ENCODE measurements at places on chromosomes 5 and 9.

- DNase-seq = no peak
Measured at GRCh38 chr5:111254613-111255012, 30.4 kb downstream of the CAMK4 start.

DNA sequence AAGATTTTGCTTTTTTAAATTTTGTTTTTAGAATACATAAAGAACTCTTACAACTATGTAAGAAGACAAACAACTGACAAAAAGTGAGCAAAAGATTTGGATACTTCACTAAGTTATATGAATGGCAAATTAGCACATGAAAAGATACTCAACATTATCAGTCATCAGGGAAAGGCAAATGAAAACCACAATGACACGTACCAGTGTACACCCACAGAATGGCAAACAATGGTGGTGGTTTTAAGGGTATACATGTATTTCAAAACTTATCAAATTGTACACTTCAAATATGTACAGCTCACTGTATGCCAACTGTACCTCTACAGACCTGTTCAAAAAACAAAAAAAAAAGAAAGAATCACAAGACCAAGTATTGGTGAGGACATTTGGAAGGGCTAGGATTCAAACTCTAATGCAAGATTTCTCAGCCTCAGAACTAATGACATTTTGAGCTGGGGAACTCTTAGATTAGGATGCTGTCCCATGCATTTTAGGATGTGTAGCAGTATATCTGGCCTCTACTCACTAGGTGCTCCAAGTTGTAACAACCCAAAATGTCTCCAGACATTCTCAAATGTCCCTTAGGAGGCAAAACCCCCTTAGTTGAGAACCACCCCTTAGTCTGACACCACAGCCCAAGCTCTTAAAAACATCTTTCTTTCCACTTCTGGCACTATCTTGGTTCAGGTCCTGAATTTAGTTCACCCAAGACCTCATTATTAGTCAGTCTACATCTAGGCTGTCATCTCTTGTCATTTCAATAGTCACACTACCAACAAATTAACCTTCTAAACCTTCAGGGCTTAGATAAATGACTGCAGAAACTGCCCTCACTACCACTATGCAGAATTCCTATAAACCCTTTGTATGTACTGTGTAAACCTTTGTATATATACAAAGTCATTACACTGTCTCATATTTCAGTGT, 9.7 kb downstream of the SCAI start:
- no peak for DNase-seq

DNA sequence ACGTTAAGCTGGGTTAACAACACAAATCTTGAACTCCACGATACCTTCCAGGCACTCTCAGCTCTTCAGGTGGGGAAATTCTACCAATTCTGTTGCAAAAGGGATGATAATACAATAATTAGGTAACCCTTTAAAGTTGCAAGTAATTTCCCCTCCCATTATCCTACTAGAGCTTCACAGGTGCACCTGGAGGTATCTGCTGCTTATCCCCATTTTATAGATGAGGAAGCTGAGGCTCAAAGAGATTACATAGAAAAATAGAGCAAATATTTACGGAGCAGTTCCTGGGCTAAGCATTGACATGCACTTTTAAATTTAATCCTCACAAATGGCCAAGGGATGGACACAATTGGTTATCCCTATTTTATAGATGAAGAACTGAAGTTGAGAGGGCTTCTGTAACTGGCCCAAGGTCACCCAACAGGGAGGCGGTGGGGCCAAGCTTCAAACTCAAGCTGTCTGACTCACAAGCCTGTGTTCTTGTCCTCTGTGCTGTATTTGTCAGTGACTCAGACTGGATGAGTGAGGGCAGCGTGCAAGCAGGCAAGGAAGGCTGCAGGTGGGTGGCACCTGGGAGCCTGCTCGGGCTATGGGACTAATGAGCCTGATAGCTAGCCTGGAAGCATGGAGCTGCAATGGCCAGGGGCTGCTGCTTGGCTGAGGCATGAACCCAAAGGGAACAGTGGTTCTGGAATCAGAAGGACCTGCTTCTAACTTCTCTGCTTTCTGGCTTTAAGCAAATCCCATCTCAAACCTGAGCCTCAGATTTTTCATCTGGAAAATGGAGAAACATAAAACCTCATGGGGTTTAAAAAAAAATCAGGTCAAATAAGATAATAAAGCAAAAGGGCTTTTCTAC, 105.5 kb downstream of the PDE6A start:
- no peak for DNase-seq

GRCh38 chr5:14628346-14628745, 36.2 kb upstream of the OTULIN start:
- no peak for DNase-seq

DNA sequence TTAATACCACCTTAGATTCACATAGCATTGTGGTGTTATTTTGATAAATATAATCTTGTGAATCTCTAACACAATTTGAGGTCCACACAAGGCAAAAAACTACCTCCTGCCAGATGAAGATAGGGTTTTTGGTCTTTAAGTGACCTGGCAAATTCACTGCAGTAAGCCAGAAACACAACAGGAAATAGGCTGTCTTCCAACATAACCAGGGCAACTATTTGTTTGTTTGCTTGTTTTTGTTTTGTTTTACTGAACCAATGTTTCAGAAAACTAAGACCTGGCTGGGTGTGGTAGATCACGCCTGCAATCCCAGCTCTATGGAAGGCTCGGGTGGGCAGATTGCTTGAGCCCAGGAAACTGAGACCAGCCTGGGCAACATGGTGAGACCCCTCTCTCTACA, 95.5 kb downstream of the USP20 start:
- no peak for DNase-seq

DNA sequence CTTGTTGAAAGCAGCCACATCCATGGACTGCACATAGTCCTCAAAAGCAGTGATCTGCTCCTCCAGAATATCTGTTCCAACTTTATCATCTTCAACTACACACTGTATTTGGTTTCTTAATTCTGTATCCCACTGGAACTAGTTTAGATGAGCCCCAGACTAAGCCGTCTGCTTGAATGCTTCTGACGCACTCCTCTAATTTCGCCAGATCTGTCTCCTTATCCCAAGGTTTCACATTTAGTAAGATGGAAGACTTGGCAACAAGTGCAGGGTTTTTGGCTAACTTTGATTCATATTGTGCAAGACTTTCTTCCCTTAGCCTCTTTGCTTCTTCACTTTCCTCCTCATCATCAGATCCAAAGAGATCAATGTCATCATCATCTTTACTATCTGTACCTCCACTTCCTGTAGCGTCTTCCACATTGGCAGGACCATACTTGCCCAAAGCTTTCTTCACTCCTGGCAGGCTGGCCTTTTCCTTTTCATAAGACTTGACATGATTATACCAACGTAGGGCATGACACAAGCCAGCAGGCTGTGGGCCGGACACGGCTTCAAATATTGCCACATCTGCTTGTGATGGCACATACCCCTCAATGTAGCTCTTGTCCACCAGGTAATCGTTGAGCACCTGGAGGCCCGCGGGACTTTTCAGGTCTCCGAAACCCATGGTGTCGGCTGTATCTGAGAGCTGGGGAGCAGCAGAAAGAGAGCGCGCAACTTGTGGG, 56.2 kb upstream of the PIK3R1 start:
- DNase-seq = no peak

GRCh38 chr5:171669571-171669970, 116.0 kb upstream of the SMIM23 start:
- DNase-seq = no peak

DNA sequence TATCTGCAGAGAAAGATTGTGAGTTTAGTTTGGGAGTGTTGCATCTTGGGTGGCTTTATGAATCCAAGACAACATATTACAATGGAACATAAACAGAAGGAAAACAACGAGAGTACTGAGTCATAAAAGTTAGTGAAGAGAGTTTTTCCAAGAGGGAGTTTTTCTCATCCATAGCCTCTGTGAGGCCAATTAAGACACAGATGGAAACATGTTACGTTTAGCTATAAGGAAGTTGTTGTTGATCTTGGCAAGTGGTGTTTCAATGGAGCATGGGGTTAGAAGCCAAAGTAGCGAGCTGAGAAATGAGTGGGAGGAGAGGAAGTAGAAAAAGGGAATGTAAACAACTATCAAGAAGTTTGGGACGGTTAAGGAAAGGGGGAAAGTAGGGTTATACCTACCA, 53.3 kb upstream of the SPATA31D4 start:
- no peak for DNase-seq

GRCh38 chr9:8823131-8823895, 1023.7 kb upstream of the DMAC1 start:
- DNase-seq = no peak

- no peak for DNase-seq
Measured at GRCh38 chr9:87395804-87396479, 101.7 kb upstream of the DAPK1 start.

DNA sequence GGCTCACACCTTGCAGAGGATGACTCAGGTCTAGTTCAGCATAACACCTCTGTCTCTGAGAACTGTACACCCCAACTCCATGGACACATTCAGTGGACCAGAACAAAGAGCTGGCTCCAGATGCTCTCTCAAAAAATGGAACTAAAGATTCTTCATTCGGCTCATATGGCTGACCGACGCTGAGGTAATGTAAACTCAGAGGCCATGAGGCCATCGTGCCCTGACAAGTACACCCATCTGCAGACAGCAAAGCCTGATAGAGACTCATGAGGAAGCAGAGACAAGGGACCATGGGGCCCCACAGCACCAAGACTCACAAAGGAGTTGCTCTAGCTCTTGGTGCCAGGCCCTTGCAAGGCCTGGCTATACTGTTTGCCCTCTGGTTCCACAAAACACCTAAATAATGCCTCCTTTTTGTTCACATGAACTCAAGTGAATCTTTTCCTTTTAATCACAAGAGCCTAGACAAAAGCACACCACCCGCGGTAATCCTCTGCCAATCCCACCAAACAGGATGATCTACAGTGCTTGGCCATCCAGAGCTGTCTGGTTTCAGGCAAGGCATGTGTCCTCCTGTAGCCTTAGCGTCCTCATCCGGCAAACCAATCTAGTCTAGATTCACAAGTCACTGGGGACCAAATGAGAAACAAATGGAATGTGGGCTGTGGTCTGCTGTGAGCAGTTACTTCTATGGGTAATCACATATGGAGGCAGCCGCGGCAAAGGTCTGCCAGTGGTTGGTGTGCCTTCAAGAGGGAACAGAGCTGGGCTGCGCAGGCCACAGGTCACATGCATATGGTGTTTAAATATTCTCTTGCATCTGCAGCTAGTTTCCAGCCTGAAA, 22.7 kb downstream of the MED27 start:
- DNase-seq = no peak

GRCh38 chr9:127712867-127713266, 2.6 kb downstream of the PTRH1 start:
- DNase-seq = no peak

DNA sequence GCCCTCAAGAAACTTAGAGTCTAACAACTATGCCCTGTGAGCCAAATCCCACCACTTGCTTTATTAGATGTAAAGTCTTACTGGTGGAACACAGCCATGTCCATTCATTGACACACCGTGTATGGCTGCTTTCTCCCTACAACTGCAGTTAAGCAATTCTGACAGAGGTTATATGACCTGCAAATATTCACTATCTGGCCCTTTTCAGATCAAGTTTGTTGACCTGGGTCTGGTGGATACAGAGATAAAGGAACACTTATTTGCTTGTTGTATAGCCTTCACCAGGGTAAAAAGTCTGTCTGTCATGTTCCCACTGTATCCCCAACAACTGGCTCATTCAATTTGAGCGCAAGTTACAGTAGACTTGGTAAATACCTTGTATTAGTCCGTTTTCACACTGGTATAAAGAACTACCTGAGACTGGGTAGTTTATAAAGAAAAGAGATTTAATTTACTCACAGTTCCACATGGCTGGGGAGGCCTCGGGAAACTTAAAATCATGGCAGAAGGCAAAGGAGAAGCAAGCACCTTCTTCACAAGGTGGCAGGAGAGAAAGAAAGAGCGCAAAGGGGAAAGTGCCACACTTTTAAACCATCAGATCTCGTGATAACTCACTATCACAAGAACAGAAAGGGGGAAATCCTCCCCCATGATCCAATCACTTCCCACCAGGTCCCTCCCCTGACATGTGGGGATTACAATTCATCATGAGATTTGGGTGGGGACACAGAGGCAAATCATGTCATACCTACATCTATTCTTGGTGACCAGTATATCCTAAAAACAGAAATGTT, 27.9 kb downstream of the DEPDC1B start:
- no peak for DNase-seq

DNA sequence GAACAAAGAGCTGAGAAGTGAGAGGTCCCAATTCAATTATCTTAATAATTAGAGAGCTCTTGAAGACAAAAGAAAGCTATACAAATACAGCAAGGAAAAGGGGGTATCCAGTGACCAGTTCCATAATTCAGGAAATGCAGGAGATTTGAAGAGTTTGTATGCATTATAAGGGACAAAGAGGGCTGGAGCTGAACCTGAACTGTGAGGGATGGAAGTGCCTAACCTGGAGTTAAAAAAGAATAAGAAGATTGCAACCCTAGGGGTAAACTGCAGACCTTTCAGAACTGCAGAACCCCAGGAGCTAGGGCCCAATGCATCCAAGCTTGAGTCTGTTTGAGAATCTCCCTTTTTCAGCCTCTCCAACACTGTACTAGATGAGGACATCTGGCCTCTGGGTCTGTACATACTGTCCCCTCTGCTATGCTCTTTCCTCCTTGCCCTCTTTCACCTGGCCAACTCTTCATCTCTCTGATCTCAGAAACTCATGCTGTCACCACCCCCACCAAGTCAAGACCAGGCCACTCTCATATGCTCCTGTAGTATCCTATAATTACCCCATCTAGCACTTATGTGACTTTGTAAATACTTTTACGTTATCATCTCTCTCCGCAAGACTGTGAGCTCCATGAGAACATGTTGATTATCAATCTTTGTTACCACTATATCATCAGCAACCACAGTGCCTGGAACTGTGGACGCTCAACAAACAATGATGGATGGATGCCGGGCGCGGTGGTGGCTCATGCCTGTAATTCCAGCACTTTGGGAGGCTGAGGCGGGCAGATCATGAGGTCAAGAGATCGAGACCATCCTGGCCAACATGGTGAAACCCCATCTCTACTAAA, 6.6 kb upstream of the PRKACG start:
- no peak for DNase-seq

All from activated CD8-positive, alpha-beta memory T cell treated with anti-CD3 and anti-CD28 coated beads for 1 hour (primary cell).